NCI-H146 (cell line): ENCODE measurements at places on chromosomes 11 and 22.

DNA sequence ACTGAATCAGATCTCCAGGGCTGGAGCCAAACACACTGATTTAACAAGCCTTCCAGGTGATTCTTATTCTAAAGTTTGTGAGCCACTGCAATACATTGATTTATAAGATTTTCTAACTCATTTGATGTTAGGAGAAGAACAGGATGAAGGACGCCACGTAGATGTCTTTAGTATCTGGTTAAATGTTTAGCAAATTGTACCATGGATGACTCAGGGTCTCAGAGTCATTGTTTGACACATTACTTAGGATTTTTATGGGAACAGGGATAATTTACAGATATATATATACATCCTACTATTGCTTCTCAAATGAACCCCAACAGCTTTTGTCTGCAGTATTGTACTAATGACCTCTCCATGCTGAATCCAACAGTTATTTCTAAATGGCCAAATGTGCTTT is 143.1 kb upstream of the DDI1 start:
- DNase-seq: no peak

DNA sequence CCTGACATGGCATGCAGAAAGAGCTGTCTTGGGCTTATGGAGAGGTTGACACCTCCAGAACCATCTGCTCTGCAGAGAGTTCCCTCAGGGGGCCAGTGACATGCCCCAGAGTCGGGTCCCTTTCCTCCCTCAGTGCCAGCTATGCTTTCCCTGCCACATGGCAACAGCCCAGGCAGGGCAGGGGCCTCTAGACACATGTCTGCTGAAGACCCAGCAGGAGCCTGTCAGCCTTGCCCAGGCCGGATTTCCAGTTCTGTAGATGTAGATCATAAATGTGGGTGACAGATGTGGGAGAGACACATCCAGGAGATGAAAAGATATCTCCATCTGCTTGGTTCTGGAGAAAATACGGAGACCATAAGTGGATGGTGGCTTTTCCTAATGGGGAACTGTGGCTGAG is 25.5 kb downstream of the NAV2 start:
- no peak for DNase-seq

DNA sequence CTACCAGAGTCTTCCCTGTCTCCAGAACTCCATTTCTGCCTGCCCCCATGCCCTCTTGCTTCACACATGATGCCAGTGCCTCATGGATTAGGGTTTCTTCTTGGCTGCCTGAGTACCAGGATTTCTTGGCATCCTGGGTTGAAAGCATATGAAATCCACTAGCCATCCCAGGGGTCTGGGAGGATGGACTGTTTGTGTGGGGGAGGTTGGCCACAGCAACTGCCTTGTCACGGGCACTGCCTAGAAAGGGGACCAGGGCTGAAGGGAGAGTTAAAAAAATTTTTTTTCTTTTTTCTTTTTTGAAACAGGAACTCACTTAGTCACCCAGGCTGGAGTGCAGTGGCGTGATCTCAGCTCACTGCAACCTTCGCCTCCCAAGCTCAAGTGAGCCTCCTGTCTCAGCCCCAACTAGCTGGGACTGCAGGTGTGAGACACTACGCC is 4.2 kb downstream of the USP35 start:
- DNase-seq: no peak

DNA sequence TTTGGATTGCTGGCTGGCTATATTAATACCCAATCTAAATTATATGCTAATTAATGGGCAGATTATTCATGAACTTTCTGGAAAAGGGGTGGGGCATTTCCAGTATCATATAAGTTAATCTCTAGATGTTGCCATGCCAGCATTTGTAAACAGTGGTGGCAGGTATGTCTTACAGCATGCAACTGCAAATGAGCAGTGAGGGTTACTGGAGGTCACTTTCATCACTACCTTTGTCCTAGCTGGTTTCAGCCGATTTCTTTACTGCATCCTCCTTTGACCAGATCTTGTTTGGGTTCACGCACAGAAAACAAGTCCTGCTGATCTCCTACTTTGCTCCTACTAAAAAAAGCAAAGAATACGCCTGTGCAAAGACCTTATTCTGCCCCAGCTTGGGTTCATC is 89.1 kb upstream of the USP47 start:
- DNase-seq: no peak

GRCh38 chr22:38935023-38935422 is 22.4 kb upstream of the APOBEC3A start:
- peak; percentile 70 for DNase-seq

DNA sequence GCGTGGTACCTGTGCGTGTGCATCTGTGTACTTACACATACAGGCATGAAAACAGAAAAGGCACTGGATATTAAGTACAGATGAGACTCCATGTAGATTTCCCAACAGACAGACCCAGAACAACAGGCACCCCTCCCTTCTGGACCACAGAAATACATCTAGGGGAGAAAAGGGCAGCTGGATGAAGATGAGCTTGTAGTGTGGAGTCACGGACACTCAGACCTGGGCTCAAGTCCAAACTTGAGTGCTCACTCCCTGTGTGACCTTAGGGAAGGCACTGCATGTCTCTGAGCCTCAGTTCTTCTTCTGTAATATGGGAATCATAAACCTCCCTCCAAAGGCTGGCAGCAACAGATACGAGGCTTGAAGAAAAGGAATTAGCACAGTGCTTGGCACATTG is 108.9 kb downstream of the GALNT18 start:
- no peak for DNase-seq

GRCh38 chr11:75504501-75504900 is 21.2 kb downstream of the GDPD5 start:
- no peak for DNase-seq

GRCh38 chr11:127598476-127598875 is 597.9 kb upstream of the KIRREL3 start:
- DNase-seq: no peak

DNA sequence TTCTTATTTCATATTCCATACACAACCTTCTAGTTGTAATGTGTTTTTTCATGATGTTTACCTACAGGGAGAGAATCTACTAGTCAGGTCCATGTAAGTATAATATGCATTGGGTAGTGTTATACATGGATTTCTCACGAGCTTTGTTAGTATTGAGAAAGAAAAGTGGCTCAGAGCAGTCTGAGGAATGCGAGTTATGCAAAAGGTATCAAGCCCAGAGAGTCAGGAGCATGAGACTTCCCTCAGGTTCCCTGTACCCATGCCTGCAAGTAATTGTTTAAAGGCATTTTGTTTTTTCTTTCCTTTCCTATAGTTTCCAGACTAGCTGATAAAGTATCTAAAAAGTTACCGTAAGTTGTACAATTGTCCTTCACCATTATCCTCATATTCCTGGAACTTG is 66.1 kb downstream of the STK33 start:
- no peak for DNase-seq

DNA sequence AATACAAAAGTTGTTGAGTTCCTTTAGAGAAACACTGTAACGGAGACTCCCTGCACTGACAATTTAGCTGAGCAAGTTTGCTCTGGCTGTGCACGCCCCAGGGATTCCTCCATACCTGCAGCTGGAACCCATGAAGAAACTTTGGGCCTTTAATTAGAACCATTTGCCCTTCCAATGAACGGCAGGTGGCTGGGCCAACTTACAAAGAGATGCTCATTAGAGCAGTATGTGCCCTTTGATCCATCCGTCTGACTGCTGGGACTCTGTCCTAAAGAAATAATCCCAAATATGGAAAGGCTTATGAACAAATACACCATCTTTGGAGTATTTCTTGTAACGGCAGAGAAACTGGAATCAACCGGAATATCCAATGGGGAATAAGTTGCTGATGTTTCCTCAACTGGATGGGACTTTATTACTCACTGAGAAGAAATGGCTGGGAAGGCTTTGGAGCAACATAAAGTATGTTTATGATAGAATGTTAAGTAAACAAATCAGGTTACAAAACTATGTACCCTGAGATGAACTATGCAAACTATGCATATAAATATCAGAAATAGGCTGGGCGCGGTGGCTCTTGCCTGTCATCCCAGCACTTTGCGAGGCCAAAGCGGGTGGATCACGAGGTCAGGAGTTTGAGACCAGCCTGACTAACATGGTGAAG is 24.4 kb upstream of the FBLN1 start:
- DNase-seq: peak; percentile 74

- peak; percentile 68 for DNase-seq
Observed at GRCh38 chr11:66745356-66746235, 16.6 kb upstream of the SPTBN2 start.

DNA sequence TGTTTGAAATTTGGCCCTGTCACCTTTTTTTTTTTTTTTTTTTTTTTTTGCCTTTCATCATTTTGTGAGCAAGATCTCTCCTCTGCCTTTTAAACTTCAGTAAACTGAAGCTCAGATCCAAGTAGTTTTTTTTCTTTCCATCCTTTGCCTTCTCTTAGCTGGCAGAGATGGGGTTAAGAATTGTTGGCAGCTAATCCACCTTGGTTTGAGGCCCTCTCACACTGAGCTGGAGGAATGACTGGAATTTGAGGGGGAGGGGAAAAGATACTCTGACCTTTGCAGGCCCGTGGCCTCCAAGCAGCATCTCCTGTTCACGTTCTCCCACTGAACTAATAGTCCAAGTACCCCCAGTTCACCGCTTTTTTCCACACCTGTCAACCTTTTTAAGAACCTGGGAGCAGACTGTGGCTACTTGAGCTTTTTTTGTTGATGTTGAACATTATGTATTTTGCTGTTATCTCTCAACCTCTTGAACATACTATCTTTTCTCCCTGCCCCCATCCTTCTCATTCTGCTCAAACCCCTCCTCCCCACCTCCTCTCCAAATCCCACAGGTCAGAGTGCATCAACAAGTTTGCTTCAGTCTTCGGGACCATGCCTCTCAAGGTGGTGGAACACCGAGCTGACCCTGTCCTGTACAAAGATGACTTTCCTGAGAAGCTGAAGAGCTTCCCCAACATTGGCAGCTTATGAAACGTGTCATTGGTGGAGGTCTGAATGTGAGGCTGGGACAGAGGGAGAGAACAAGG is 66.2 kb downstream of the ALX4 start:
- no peak for DNase-seq

DNA sequence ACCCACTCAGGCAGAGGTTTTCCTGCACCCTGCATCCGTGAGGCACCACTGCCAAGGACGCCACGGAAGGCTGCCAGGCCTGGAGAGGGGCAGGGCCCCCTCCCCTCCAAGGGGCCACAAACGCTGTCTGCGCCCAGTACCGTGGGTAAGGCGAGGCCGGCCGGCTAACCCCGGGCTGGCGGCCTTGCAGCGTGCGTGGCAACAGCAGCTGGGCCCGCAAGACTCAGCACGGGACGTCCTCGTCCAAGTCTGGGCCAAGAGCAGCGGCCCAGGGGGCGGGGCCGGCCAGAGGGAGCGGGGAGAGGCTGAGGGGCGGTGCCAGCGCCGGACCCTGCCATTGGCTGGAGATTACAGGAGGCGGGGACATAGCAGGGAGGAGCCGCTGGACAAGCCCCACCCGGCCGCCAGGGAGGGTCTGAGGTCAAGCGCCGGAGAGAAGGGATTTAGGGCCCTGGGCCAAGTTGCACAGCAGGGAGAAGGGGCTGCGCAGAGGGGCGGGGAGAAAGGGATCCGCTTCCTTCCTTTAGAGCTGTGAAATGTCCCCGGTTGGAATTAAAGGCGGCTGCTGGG is 16.0 kb downstream of the SLC43A1 start:
- no peak for DNase-seq
